ENCODE measurements at places on chromosomes 1 and 21. TPM values are rescaled to one million over a fixed set of nuclear protein-coding genes. Genes with fewer than 3 reads are reported as not detected.

Gene RIMKLA
- total RNA-seq = 1.4 TPM

DNA sequence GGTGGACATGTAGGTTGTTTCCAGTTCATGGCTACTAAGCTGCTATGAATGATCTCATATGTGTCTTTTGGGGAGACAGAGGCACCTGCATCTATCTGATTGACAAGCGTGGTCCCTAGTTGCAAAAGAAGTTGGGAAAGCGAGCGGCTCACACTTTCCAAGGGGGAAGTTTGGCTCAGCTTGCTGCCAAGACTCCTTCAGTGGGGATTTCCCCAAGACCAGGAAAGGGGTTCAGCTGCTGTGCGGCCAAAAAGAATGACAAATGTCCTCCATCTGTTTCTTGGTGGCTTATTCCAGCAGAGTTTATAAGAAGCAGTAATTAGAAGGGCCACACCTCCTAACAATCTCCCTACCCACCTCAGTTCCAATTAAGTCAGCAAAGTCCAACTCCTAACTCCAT, 128.5 kb upstream of the GALNT2 start:
- DNase-seq = peak; percentile 55

Gene CA6
- 1.0 TPM for total RNA-seq

DNA sequence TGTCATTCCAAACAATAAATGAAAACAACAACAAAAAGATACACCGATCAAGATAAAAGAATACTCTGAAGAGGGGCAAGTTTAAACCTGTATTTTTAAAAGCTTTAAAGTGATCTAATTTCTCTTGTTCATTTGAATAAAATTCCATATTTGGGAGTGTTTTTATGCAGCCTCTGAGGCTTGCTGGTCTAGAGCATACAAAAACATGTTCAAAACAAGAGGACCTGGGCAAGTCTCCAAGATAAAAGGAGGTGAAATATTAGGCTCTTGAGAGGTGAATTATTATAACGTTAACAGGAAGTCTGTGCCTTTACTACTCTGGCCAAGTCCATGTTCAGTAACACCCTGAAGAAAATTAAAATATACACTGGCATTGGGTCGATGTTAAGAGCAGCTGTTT, 20.1 kb downstream of the URB1 start:
- DNase-seq = no peak

Measured in tongue (tissue), 3 donors.